ENCODE measurements at places on chromosomes 7 and 10. TPM values are rescaled to one million over a fixed set of nuclear protein-coding genes. Genes with fewer than 3 reads are reported as not detected.

The C10orf67 gene
- not detected for total RNA-seq

The PRTFDC1 gene
- total RNA-seq: 14.6 TPM

The CYP3A7 gene
- not detected for total RNA-seq

The FAM25C gene
- total RNA-seq: not detected

The PRPS1L1 gene
- not detected for total RNA-seq

The BEND7 gene
- total RNA-seq: 25.9 TPM

The FAM24B gene
- total RNA-seq: 2.8 TPM

The GARIN1A gene
- 1.5 TPM for total RNA-seq

The FAM200A gene
- total RNA-seq: 3.5 TPM

The SPDYE16 gene
- 3.7 TPM for total RNA-seq

The GDF2 gene
- not detected for total RNA-seq

The SLC29A4 gene
- 1.1 TPM for total RNA-seq

The NEUROD6 gene
- total RNA-seq: not detected

The CPN1 gene
- total RNA-seq: not detected

The BHLHA15 gene
- not detected for total RNA-seq

The CRTAC1 gene
- total RNA-seq: 1.2 TPM

The OPN4 gene
- total RNA-seq: not detected

The DOCK4 gene
- 14.0 TPM for total RNA-seq

The TYW1 gene
- total RNA-seq: 11.7 TPM

The SYT15 gene
- 1.9 TPM for total RNA-seq

The HOXA9 gene
- 0.89 TPM for total RNA-seq

The GCK gene
- total RNA-seq: 4.2 TPM

The TDRD1 gene
- total RNA-seq: not detected

The LRIT2 gene
- not detected for total RNA-seq

The ANKRD7 gene
- total RNA-seq: 3.0 TPM

The ZNF783 gene
- total RNA-seq: 8.5 TPM

The PIK3CG gene
- 3.0 TPM for total RNA-seq

The MYH16 gene
- total RNA-seq: not detected

The TPST1 gene
- 25.1 TPM for total RNA-seq

The HABP2 gene
- total RNA-seq: not detected

The SGMS1 gene
- total RNA-seq: 116 TPM

The OPALIN gene
- total RNA-seq: not detected

The DGKB gene
- 17.3 TPM for total RNA-seq

The SPOCK2 gene
- total RNA-seq: 9.2 TPM

The GDF10 gene
- 29.7 TPM for total RNA-seq

The CLDN12 gene
- 24.4 TPM for total RNA-seq

The MYO3A gene
- 0.47 TPM for total RNA-seq

The GRM3 gene
- total RNA-seq: not detected

The KCP gene
- 0.67 TPM for total RNA-seq

The ZKSCAN1 gene
- total RNA-seq: 31.6 TPM

The WDFY4 gene
- 5.1 TPM for total RNA-seq

The PHKG1 gene
- not detected for total RNA-seq

The GLI3 gene
- total RNA-seq: 7.3 TPM

The SCIN gene
- 2.2 TPM for total RNA-seq

The SHH gene
- not detected for total RNA-seq

The CNTNAP2 gene
- 1.5 TPM for total RNA-seq

The UPK3B gene
- total RNA-seq: not detected

The ATRNL1 gene
- total RNA-seq: 6.7 TPM

The FGFR2 gene
- 53.7 TPM for total RNA-seq

The C7orf57 gene
- not detected for total RNA-seq

The TMEM140 gene
- total RNA-seq: 21.8 TPM

The SKIDA1 gene
- total RNA-seq: 3.4 TPM

The PCLO gene
- 1.2 TPM for total RNA-seq

The CRYGN gene
- not detected for total RNA-seq

The CAV1 gene
- 546 TPM for total RNA-seq

The HKDC1 gene
- 0.27 TPM for total RNA-seq

The SLC16A12 gene
- 2.2 TPM for total RNA-seq

The OR2A42 gene
- total RNA-seq: not detected
